ENCODE measurements at places on chromosomes 12 and 14.

GRCh38 chr14:86915406-86915805 lies 1077.6 kb downstream of the GALC start:
- DNase-seq: no peak

DNA sequence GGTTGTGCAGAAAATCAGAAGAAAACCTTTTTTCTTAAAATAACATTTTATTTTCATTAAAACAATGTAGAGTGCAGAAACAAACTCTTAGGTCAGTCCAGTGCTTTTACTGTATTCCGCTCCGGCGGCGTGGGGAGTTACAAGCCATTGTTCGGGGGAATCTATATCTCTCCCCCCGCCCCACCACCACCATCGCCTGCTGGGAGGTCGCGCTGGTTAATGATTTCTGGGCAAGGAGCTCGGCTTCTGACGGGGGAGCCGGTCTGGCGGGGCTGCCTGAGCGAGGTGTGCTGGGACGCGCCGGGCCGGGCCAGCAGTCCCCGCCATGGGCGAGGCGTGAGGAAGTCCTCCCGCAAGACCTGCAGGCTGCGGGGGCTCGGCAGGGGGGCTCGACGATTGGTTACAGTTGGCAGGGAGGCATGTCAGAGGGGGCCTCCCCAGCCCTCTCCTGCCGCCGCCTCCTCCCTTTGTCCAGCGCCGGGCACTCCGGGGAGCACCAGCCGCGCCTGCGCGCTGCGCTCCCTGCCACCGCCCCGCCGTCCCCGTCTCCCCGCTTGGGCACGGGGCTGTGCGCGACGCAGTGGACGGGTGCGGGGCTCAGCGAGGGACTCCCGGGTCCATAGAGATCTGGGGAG lies 1.0 kb upstream of the DUSP6 start:
- DNase-seq: peak; percentile 78

DNA sequence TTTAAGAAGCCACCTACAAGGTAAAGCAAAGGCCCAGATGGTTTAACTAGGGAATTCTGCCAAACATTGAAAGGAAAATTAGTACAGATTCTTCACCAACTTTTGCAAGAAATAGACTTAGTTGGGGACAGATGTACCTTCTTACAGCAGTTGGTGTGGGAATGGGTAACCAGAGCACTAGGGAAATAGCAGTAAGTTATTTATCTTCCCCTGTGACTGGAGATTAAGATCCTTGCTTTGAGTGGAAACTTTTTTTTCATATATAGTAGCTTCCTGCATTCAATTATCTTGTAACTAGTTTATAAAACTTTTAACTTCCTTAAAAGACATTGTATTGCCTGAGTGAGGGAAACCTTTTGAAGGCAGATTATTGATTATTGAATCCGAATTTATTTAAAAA lies 44.2 kb downstream of the ARID2 start:
- DNase-seq: no peak

GRCh38 chr14:105086833-105087307 lies 21.6 kb upstream of the GPR132 start:
- DNase-seq: no peak

- DNase-seq: no peak
Measured at GRCh38 chr12:15163030-15163976, 57.9 kb downstream of the RERG start.

- DNase-seq: no peak
Measured at GRCh38 chr12:27826076-27826475, 46.0 kb upstream of the MANSC4 start.

Measured in nucleus accumbens (tissue), 56 donors.